MV-4-11 (cell line): ENCODE measurements at places on chromosomes 6 and 20.

DNA sequence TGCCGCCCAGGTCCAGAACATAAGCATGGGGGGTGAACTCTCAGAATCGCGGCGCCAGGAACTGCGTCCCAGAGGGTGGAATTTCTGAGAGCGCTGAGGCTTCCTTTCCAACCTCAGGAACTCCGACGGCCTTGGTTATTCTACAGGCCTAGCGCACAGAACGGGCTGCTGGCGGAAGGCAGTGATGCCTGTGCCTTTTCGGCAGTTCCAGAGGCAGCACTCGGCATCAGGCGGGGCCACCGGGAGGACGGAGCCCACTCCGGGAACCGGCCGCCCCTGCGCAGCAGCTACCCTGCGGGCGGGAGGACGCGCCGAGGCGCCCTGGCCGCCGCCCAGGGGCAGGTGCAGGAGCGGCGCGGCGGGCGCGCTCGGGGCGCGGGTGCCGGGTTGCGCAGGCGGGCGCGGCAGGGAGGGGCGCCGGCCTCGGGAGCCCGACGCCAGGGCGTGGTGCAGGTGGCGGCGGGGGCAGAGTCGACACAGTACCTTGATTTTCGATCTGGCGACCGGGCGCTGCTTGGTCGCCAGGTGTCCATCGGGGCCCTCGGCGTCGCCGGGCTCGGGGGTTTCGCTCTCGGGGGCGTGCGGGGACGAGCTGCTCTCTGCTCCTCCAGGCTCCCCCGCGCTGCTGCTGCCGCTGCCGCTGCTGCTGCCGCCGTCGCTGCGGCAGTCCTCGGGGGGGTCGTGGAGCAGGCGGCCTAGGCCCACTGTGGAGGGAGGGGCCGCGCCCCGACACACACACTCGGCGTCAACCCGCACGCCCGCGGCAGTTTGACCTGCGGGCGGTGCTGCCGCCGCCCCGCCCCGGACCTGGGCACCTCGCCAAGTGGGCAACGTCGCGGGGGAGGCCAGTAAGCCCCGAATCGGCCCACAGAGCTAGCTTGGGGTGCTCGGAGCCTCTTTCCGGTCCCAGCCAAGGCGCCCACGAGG is 1.3 kb downstream of the OVOL2 start:
- DNase-seq, result no peak

DNA sequence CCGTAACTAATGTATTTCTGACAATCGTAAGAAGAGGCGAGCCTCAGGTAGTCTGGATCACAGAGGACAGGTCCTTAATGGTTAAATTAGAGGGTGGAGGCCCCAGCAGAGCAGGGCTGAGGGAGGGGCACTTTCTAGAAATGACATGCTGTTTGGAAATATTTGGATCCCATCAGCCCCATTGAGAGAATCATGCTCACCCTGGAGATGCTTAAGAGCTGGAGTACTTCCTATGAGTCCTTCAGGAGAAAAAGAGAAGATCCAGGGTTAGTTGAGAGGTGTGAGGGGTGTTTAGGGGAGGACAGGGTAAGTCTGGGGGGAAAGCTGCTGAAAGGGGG is 123.0 kb downstream of the TCP11 start:
- no peak for DNase-seq

DNA sequence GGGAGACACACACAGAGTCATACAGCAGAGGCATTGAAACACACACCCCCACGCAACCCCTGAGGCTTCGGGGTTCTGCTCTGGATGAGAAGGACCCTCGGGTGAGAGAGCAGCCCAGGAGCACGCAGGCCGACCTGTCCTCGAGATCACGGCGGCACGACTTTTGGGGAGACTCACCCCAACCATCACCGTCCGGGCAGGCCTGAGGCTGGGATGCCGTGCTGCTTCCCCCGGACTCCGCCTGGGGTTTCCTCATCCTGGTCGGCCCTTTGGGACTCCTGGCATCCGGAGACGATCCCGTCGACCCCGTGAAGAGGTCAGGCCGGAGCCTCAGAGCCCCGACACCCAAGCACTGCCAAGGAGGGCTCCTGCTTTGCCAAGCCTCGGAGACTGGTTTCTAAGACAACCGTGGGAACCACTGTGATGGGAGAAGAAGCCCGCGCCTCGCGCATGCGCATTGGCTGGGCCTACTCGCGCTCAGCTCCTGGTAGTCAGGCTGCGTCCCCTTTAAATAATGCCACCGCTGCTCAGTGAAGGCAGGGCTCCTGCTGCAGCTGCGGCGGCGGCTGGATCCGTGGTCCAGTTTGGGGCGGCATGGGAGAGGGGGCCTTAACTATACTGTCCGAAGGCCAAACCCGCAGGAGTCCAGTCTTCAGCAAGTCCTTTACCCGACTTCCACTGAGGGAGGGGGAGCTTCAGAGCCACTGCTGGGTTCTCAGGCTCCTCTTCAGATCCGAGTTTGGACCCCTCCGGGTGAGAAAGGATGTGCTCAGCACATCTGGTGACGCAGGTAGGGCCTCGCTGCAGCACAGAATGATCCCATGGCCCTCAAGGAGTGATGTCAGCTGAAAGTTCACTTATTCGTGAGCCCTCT is 171.4 kb upstream of the ZNF337 start:
- DNase-seq, result no peak

DNA sequence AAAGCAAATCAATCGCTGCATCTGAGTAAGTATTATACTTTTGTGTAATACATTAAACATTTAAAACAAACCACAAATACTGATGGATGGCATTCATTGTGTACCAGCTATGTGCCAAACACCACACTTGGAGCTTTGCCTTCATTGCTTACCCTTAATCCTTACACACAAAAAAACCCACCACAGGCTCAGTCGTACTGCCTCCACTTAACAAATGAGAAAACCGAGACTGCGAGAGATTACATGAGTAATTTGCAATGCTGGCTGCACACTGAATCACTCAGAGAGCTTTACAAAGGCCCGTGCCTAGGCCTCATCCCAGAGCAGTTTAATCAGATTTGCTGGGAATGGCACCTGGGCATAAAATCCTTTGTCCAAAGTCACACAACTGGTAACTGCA is 130.5 kb downstream of the EDN1 start:
- no peak for DNase-seq

GRCh38 chr20:21804802-21805201 is 99.3 kb downstream of the PAX1 start:
- DNase-seq, result no peak
